Endothelial cell (in vitro differentiated cells): ENCODE measurements at places on chromosomes 3 and 15.

GRCh38 chr15:46646490-46646889 is 1011.7 kb downstream of the SQOR start:
- DNase-seq: no peak

GRCh38 chr3:157195965-157196364 is 36.0 kb upstream of the CCNL1 start:
- DNase-seq: no peak

DNA sequence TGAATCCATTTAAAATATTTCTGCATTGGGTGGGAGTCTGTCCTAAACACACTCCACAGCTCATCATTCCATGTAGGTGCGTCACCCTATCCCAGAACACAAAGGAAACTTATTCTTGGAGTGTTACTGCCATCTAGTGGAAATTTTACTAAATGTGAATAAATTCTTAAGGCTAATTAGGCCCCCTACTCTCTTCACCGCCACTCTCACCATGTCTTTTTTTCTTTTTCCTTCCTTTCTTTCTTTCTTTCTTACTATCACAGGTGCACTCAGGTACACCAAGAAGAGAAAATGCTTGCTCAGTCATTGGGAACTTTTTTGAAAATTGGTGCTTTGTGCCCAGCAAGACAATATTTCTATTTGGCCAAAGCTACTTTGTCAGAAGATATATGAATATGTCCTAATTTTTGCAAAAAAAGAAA is 26.4 kb upstream of the ATP8B4 start:
- DNase-seq: no peak

DNA sequence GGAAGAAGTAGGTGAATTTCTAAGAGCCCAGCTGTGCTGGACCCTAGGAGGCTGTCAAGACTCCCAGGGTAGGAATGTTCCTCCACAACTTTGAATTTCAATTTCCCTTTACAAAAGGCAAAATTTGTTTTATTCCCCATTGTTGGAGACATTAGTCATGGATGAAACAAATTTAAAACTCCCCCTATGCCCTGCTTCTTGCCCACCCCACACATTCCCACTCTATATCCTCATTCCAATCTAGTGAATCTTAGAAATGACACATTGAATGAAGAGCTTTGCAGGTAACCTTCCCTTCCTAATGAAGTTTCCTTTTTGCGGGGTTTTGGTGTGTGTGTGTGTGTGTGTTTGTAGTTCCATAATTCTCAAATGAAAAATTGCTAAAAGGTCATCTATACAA is 72.6 kb downstream of the CCNL1 start:
- DNase-seq: no peak

DNA sequence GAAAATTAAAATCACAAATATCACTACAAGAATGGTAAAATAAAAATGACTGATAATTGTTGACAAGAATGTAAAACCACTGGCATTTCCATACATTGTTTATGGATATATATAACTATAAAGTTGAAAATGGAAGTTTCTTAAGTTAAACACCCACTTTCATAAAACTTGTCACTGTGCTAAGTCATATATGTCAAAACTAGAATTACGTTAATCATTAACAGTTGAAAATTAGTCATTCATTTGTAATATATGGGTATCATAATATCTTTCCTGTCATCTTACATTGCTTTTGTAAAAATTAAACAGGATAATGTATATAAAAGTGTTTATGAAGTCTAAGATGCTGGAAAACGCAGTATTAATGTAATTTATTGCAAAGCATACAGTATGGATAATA is 1398.6 kb upstream of the ALCAM start:
- no peak for DNase-seq

GRCh38 chr3:57006179-57006657 is 54.2 kb upstream of the SPATA12 start:
- DNase-seq: no peak

DNA sequence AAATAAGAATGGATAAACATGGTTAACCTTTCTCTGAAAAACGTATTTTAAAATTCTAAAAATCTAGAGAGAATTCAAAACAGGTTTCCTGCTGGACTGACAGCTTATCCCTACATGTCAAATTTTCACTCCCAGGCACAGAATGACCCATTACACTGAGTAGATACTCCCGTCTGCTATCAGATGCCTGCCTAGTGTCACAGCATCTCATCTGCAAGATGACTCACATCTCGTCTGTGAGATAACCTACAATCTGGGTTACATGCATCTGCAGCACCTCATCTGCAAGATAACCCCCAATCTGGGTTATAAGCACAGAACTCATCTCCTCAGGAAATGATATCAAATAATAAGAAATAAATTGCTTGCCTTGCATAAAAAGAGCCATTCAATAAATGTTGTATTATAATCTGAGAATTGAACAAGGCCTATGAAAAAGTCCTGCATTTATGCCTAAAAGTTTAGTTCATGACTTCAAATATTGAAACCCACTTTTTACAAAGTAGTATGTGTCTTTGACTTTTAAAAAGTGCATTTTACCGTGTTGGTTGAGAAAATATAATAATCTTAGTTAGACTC is 188.3 kb upstream of the THBS1 start:
- no peak for DNase-seq
